ENCODE measurements at places on chromosomes 13 and 19. TPM values are rescaled to one million over a fixed set of nuclear protein-coding genes. Genes with fewer than 3 reads are reported as not detected.

Gene TEX26
- total RNA-seq, result not detected

Gene F10
- total RNA-seq, result 15.7 TPM

Gene ABHD17A
- total RNA-seq, result 60.9 TPM

Gene B3GNT3
- total RNA-seq, result not detected

Gene TRAPPC2B
- total RNA-seq, result 10.0 TPM

Gene VSIG10L
- 0.89 TPM for total RNA-seq

Measured in smooth muscle cell of the umbilical artery (primary cell).